ENCODE measurements at places on chromosomes 5 and 9. TPM values are rescaled to one million over a fixed set of nuclear protein-coding genes. Genes with fewer than 3 reads are reported as not detected.

IFNA7 gene
- total RNA-seq = not detected

LTC4S gene
- total RNA-seq = 7.5 TPM

TRPM3 gene
- total RNA-seq = 1.3 TPM

SHB gene
- 13.9 TPM for total RNA-seq

- DNase-seq = no peak
Measured at GRCh38 chr9:21968331-21969010, 25.7 kb downstream of the CDKN2A start.

DNA sequence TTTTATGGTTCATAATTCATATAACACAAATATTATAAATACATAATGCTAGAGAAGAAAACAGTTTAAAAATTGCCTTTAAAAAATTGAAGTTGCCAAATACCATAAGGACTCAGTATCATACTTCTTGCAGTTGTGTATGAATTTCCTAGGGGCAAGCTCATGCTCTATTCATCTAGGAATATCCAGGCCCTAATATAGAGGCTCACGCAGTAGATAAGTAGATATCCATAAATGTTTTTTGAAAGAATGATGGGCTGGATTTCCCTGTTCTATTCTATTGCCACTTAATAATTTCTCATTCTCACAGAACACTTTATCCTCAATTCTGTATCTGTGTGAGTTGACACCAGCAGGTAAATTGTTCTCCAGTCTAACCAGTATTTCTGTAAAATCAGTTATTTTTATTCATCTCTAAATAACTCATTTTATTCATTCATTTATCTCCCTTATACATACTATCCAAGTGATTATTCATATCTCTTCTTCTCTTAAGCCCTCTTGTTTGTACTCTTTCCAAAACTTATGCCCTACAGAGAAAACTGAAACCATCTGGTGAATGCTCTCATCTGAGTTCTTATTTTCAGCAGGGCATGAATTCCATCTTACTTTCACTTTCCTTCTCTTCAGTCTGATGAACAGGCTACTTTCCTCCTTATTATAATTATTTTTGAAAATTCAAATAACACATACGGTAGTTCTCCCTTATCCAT lies 97.1 kb downstream of the SLC44A1 start:
- DNase-seq = no peak

DNA sequence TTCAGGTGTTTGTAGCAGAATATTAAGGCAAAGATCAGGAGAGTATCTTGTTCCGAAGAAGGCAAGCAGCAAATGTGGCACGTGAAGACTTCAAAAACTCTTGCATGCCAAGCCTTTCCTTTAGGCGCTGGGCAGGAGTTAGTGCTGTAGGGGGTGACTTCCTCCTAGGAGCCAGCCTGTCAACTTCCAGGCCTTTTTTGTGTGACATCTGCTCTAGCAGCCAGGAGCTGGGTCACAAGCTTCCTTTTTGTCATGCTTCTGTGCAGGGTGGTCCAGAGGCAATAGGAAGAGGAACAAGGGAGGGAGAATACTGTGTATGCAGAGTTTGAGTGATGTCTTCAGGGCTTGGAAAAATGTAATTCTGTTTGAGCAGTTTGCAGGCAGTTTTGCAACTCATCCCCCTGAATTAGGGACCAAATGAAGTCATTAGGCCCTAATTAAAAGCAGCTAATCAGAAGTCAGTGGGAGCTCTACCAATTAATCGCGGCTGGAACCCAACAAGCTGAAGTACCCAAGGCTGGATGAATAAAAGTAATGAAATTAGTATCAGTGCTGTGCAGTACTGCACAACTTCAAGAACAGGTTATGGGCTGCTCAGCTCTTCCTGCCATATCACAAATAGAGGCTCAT lies 53.5 kb downstream of the TLR4 start:
- DNase-seq = no peak

DNA sequence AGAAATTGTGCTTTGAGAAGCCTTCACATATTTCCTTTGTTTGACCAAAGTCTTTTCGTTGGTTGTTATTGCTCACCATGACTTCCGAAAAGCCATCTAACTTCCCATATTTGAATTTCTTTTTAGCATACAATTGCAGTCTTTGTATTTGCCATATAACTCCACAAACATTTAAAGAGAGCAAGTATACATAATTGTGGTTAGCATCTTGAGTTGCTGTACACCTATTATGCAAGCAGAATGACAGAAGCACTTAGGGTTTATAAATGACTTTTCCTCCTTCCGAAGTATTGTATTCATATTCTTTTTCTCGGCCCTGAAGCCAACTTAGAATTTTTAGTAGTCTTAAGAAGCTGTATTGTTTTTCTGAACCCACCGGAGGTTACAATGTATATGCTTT lies 250.4 kb downstream of the RFK start:
- DNase-seq = no peak

All from heart right ventricle (tissue), 16 donors.